Fibroblast of skin of back (primary cell): ENCODE measurements at places on chromosomes 11 and 22.

GRCh38 chr11:92738276-92738675 is 231.2 kb upstream of the MTNR1B start:
- peak; percentile 39 for DNase-seq

DNA sequence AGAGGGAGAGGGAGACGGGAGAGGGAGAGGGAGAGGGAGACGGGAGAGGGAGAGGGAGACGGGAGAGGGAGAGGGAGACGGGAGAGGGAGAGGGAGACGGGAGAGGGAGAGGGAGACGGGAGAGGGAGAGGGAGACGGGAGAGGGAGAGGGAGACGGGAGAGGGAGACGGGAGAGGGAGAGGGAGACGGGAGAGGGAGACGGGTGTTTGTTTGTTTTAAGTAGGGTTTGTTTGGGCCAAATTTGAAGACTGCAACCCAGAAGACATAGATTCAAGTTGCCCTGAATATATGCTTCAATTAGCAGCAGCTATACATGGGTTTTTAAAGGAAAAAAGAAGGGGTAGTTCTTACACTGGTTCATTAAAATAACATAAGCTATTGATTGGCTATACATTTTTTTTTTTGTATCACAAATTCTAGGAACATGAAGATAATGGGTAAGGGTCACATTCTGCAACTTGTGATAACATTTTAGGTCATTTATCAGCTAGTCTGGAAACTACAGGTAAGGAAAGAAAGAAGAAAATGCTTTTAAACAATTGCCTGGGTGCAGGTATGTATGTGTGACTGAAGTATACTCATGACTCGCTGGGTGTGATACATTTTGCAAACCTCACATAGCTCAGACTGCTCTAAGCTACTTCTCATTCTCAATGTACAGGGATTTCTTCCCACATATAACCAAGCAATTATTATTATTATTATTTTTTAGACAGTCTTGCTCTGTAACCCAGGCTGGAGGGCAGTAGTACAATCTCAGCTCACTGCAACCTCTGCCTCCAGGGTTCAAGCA is 67.3 kb downstream of the MCHR1 start:
- DNase-seq: no peak

GRCh38 chr11:131889146-131889577 is 518.7 kb downstream of the NTM start:
- peak; percentile 97 for DNase-seq

DNA sequence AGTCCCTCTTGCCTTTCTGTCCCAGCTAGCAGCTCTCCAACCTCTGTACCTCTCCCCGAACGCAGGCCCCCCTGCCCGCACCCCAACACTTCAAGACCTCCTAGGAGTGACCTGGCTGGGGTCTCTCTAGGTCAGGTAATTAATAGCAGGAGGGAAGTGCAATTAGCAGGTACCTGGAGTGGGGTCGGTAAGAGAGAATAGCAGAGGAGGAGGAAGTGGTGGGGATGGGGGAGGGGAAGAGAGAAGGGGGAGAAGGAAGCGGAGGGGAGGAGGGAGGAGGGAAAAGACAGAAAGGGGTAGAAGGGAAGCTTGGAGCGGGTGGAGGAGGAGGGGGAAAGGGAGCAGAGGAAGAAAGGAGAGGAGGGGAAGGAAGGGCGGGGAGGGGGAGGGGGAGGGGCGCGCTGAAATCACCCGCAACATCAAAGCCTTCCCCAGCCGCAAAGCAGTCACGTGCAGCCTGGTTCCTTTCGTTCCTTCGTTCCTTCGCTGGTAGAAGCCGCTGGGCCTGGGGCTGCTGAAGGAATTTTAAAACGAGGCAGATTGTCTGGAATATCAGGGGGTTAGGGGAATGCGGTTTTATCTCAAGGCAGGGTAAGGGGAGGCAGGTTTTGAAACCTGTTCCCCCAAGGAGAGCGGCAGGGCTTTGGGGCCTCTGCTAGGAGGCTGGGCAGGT is 29.3 kb upstream of the TCF20 start:
- DNase-seq: no peak

DNA sequence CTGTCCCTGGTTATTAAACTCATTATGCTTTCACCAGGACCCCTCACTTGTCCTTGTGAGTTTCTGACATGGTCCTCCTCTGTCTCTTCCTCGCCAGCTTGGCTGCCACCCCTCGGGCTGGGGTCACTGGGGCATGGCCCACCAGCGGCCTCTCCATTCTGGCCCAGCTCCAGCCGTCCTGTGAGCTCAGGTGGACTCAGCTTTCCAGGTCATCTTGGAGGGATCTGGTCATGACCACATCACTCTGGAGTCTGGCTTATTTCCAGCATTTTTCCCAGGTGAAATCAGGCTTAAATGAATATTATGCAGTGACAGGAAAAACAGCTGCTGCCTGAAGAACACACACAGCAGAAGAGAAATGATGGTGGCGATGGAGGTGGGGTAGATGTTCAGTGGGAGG is 224.5 kb downstream of the ADAMTS15 start:
- DNase-seq: no peak

GRCh38 chr11:126146454-126147192 is 64.8 kb downstream of the RPUSD4 start:
- DNase-seq: no peak

DNA sequence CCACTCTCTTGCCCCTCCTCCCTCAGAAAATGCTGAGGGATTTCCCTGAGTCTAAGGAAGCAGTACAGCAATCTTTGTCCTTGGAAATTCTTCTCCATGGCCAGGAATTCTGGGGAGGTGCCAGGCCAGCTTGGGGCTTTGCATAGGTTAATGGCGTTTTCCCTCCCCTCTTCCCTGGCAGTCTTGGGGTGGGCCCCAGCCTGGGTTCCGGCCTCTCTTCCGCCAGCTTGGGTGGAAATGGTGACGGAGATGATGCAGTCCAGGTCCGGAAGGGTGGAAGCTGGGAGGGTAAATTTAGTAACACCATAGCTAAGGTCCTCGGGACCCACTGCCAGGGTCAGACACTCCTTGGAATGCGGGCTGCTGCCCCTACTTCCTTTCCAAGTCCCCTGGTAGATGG is 5.0 kb downstream of the PHLDB1 start:
- DNase-seq: no peak

GRCh38 chr11:2220173-2220771 is 48.7 kb upstream of the TH start:
- no peak for DNase-seq

DNA sequence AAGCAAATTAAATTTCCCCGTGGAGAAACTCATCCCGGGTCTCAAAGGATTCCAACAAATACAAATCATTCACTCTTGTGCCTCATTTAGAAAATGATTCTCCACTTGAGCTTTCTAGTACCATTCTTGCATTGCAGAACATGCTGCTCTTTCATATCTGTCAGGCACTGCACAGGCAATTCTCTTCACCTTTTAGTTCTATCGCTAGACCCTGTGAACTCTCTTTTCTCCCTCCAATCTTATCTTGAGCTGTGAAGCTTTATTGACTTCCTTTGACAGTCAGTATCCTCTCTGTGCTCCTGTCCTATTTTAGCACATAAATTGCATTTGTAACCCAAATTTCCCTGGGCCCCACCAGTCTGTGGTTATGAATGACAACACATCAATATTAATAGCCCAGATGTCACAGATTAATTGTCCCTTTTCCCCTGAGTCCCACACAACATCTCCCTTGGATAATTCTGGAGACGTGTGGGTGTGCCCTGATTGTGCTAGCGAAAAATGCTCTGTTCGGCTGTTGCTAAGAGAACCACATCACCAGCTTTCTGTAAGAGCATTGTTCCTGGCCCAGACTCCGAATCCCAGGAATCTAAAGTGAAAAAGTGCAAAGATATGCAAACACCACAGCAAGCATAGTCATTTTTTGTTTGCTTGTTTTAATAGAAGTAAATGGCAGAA is 22.4 kb upstream of the SC5D start:
- DNase-seq: no peak

- DNase-seq: no peak
These were observed 5.6 kb downstream of the DDX10 start for GRCh38 chr11:108670451-108670850.

- no peak for DNase-seq
These were observed 19.1 kb downstream of the ZNF143 start for GRCh38 chr11:9479899-9480298.

DNA sequence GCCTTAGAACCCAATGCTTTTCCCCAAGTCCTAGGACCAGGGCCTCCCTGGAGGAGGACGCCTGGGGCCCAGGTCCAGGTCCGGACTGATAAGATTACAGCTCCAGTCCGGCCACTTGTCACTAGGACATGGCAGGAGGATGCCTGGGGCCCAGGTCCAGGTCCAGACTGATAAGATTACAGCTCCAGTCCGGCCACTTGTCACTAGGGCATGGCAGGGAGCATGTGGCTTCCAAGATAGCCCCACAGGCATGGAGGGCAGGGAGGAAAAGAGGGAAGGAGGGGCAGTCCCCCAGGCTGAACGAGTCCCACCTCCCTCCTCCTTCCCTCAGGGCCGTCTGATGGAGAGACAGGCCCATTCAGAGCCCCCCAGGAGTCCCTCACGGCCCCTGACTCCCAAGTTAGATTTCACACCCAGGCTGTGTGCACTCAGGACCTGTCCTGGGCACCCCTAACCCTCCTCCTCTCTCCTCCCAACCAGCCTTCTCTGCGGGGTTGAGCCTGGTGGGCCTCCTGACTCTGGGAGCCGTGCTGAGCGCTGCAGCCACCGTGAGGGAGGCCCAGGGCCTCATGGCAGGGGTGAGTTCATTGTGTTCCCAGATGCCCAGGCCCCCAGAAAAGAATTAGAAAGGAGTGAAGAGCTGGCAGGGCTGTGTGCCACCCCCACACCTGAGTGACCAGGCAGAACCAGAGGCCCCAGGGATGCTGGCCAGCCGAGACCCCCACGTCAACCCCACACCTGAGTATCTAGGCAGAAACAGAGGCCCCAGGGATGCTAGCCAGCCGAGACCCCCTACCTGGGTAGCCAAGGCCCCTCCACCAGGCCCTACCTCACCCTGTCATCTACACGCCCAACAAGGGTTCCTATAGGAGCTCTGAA is 2.1 kb downstream of the TSPAN32 start:
- no peak for DNase-seq

DNA sequence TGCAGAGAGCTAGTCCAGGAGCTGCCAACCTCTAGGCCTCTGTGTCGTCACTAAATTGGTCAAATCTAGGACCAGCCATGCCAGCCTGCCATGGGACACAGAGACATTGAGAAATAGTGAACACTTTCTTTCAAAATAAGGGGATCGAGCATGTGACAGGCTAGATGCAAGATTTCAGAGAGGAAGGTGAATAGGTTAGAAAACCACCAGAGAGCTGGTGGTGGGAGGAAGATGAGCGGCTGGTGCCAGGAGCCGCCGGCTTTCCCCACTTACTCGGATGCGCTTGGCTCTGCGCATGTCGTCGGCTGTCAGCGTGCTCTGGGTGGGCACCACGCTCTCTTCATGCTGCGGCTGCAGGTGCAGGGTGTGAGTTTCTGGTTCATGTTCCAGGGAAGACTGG is 35.4 kb upstream of the NFRKB start:
- no peak for DNase-seq

DNA sequence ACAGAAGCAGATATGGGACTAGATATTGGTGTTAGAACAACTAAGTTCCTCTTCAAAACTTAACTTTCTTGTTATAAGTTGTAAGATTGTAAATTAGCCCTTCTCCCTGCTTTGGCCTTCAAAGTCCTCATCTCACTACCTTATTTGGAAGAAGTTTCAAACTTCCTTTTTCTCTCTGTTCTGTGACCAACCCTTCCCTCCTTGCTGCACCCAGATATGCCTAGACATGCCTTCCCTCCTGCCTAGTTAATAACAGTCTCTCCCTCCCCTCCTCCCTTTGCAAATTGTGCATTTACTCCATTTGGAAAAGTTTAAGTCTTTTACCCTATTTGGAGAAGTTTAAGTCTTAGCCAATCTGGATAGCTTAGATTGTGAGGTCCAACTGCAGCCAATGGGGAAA is 4.9 kb downstream of the OR52K2 start:
- DNase-seq: no peak

DNA sequence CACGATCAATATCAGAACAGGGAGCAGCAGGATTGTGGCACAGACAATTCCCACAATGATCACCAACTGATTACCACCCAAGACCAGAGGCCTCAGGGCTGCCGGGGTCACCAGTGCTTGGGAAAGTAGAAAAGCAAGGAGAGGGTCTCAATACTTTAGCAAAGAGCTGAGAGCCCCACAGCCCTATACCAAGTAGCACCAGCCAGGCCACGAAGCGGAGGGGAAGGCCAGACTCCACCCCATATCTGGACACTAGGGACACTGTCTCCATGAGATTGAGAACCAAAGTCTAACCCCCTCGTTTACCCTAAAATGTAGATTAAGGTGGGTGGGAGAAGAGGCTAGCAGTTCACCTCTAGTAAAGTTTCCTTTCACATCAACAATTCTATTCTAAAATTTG is 24.1 kb upstream of the SCN2B start:
- no peak for DNase-seq

DNA sequence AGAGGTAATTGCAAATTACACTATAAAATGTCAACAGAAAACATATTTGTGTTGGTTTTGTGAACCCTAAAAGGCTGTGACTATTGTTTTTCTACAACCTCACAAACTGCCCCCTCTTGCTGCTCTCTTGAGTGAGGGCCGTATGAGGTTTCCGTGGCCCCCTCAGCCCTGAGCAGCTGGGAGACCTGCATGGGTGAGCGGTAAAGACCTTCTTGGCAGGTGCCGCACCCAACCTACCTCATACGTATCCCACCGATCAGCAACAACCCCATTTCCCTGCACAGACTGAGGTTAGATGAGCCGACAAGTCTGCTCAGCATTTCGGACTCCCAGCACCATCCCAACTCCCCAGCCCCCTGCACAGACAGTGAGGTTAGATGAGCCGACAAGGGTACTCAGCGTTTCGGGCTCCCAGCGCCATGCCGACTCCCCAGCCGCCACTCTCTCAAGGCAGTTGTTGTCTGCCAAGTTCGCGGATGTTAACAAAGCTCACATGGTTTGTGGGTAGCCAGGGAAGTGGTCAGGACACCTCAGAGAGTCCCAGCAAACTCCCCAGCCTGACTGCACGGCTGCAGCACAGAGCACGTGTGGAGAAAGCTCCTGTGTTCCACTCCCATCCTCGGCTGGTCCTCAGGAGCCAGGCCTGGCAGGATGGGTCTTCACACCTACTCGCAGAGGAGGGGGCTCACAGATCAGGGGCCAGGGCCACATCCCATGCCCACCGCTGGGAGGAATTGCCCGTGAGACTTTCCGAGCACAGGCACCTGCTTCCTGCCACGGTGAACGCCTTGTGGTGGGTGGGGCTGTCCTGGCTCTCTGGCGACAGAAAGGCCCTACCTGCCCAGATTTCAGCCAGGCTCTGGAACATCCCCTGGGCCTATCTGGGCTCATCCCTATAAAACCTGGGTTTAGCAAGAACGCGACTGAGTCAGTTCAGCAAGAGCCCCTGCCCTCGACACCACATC is 502.9 kb downstream of the BRD1 start:
- DNase-seq: no peak

- DNase-seq: peak; percentile 52
These were observed 260.0 kb downstream of the SOX6 start for GRCh38 chr11:16096336-16096735.

DNA sequence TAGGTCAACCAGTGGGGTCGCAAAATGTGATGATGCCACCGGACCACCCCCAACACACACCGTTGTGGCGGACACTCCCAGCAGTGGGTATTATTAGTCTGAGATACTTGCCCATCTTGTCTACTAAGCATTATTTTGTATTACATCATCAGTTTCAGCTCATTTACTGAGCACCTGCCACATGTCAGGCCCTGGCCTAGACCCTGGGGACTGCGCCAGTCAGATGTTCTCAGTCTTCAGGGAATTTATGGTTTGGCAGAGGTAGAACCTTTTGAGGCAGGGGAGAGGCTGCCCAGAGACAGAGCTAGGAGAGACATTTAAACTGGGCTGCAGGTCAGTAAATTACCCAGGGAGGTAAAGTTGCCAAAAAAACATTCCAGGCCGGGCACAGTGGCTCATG is 43.1 kb upstream of the GCAT start:
- DNase-seq: no peak
